ENCODE measurements at places on chromosomes 2 and 18.

DNA sequence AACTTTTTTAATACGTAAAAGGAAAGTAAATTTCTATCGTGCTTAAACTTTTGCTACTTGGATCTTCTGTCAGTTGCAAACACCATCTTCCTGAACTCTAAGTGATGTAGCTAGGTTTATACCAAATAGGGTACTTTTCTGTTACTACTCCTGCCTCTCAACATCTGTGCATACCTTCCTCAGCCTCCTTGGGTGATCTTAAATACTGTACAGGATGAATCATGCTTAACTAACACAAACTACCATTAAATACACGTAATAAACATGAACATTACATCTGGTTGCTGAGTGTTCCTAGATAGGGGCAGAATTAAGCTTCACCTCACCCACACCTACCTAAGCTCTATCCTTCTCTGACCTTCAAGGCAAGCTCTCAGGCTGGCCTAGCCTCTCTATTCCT lies 398.0 kb downstream of the TXNL1 start:
- peak; percentile 38 for DNase-seq

GRCh38 chr2:56127463-56128152 lies 56.2 kb upstream of the CCDC85A start:
- no peak for DNase-seq

DNA sequence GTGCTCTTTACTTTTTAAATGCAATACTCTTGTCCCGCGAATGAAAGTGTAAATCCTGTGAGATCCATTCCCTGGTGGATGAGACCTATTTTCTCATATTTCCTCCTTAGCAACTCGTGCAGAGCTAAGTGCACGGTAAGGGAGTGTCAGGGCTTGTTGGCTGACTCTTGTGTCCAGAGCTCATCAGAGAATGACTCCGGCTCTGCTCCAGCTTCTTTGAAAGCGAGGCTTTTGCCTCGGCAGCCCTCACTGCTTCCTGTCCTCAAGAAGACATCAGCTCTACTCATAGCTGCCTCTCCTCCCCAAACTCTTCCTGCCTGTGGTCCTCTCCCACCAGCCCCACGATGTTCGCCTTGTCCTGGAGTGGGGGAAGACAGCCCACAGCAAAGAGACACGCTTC lies 70.7 kb downstream of the LIPG start:
- no peak for DNase-seq

DNA sequence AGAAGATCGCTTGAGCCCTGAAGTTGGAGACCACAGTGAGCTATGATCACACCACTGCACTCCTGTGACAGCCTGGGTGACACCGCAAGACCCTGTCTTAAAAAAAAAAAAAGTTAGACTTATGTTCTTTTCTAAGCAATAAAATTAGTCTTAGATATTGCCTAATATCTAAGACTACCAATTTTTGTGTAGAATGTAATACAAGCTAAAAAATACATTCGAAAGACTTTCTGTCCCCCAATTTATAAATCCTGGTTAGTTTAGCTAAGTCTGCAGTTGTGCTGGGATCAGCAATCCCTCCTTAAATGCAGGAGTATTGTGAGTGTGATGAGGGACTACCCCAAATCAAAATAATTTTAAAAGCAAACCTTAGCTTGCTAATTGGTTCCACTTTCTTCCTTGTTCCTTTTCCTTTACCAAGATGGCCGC lies 358 bp upstream of the STAMBP start:
- DNase-seq: no peak

Measured in AG04449 (cell line).